Activated CD4-positive, alpha-beta T cell treated with anti-CD3 and anti-CD28 coated beads for 4 hours (primary cell): ENCODE measurements at places on chromosomes 3 and 15.

- DNase-seq: no peak
Measured at GRCh38 chr3:9653565-9654248, 4.4 kb downstream of the MTMR14 start.

- no peak for DNase-seq
Measured at GRCh38 chr3:126166009-126166408, 14.4 kb downstream of the ALDH1L1 start.

DNA sequence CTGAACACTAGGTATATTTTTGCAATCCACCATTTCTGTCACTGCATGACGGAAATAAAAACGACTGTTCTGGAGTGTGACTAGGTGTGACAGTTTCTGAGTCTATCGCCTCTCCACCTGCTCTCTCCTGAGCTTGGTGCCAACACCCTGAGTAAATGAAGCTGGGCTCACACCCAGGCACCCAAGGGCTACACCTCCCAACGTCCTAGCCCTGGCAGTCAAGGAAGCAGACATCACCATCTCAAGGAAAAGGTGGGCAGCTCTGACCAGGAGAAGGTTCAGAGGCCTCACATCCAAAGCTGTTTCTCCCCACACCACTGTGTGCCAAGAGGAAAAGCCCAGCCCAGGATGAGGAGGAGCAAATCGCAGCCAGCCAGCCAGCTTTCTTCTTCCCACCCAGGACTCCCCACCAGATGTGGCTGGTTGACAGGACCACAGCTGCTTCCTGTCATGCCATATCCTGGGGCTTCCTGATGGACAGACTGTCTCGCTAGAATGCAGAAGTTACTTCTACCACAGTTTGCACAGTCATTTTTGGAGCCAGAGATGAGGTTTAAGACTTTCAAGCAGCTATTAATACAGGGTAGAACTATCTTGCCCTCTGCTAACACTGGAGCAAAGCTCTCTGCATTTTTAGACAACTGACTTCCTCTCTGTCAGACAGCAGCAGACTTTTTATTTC is 3.3 kb downstream of the SCAMP2 start:
- no peak for DNase-seq

DNA sequence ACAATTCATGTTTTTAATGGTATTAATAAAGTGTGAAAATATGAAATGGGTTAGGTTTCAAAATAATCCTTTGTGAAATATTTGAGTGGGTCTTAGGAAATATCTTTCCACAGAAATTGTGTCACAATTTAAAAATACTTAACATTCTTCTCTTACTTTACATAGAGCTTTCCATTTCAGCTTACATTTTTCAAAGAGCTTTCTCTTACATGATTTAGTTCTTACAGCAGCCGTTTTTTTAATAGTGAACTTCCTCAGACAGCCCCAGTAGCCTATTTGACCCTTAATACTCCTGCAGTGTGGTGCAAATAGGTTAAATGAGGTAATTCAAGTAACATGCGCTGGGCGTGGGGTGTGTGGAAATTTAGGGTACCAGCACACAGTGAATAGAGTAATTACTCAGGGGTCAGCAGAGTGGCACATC is 21.8 kb downstream of the P2RY12 start:
- no peak for DNase-seq

- no peak for DNase-seq
Measured at GRCh38 chr3:43997788-43998369, 243.8 kb upstream of the TOPAZ1 start.

- DNase-seq: no peak
Measured at GRCh38 chr3:185069037-185070030, 83.5 kb downstream of the C3orf70 start.

DNA sequence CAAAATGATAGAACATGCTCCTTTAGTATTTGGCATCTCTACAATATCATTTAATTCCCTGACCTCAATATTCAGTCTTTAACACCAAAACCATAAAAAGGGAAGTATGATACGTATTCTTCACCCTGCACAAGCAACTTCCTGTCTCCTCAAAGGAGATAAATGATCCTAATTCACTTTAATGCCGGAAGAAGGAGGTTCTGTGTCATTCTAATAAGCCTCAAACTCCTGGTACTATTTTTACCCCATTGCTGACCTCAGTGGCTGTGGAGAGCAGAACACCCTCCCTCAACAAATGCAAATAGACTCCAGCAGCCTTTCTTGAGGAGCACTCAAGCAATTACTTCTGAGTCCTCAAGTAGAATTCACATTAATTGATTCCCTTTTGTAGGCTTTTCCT is 173.3 kb downstream of the TMEM108 start:
- no peak for DNase-seq

GRCh38 chr3:137121704-137122314 is 164.0 kb downstream of the IL20RB start:
- DNase-seq: no peak

- DNase-seq: no peak
Measured at GRCh38 chr3:195075941-195076875, 194.8 kb downstream of the XXYLT1 start.

GRCh38 chr15:25767356-25768151 is 95.6 kb downstream of the ATP10A start:
- DNase-seq: no peak

DNA sequence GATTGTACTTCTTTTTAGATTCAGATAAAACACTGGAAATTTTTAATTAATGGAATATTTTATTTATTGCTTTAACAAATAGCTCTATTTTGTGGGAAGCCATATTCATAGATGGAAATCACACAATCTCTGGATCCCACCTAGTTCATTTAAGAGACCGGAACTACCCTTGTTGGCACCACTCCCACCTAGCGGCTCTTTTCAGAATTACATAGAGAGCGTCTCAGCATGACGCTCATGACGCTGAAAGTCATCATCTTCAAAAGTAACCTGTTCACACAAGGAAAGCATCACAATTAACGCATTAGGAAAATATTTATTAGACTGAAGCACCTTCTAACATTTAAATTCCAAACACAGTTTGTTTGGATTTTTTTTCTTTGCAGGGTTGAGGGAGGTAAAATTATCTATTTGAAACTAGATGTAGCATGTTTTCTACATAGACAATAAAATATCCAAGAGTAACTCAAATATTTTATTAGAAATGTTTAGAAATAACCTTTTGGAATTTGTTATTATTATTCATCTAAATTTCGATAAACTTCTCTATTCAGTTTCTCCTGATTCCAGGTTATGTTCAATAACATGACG is 214.9 kb upstream of the ARRDC4 start:
- peak; percentile 3 for DNase-seq

GRCh38 chr15:50024281-50024680 is 94.8 kb downstream of the ATP8B4 start:
- no peak for DNase-seq

GRCh38 chr15:80182611-80183261 is 29.9 kb downstream of the FAH start:
- no peak for DNase-seq

- DNase-seq: no peak
Measured at GRCh38 chr3:131393868-131394267, 12.3 kb downstream of the NUDT16 start.

- DNase-seq: no peak
Measured at GRCh38 chr15:63360170-63360569, 21.5 kb downstream of the CA12 start.

DNA sequence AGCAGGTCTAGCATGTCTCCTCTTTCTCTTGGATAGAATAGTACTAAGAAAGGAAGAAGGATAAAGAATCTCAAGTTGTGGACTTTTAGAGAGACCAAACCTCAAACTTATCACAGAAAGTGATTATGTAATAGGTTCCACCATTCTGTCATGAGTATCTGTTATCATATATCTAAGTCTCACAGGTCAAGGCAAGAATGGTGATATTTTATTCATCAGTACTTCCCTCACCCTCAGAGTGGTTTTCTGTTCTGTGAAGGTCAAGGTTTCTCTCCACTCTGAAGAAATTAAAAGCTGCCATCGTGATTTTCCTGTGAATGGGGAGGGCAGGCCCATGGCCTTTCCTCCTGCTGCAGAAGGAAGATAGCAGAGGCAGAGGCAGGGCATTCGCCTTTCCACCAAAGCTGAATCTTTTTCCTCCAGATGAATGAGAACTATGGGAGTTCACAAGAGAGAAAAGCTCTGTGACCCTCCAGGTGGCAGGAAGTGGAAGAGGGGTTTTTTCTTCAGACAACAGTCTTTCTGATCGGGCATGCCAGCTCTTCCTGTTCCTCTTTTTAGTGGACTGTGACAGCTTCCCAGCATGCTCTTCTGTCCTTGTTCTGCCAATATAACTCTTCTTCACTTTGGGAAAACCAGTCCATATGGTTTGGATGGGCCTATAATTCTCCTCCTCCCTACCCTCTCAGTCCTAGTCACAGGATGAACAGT is 37.1 kb upstream of the CCK start:
- DNase-seq: no peak

DNA sequence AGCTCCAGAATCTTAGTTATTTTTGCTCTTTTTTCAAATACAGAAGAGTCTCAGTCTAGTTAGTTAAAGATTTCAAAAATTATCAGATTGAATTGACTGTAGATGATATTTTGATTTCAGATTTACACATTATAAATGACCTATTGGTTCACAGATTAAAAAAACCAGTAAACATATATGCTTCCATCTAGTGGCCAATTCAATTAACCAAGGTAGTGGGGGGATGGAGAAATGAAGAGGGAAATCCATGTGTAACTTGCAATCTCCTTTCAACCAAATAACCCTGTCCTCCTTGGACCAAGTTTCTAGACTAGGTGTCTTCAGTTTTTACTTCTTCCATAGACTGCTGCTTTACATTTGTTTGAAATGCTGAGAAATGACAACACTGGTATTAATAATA is 789.8 kb downstream of the ROBO1 start:
- DNase-seq: no peak

DNA sequence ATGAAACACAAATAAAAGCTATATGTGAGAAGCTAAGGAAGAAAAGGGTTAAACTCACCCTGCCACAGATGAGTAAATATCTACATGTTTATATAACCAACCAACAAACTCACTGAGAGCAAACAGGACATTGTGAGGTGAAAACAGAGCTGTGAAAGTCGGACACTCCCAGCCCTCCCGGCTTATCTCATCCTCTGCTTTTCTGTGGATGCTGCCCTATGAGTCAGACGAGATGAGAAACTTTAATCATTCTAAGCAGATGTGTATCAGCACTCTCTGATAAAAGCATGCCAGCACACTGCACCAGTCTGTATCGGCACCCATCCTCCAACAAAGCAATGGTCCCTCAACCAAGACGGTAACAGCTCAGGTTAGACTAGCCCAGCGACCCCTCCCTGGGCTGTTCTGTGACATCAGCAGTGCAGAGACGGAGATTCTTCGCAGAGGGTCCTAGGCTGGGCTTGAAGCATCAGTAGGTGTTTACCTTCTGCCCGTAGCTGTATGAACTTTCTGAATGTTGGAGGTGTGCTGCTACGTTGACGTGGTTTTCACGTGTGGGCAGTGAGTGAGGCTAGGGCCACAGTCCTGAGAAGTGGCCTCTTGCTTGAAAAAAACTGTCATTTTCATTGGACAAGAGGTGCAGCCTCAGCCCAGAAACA is 119.8 kb upstream of the ALDH1A3 start:
- DNase-seq: no peak
